ENCODE measurements at places on chromosomes 1 and 21. TPM values are rescaled to one million over a fixed set of nuclear protein-coding genes. Genes with fewer than 3 reads are reported as not detected.

Gene OR6F1
- not detected for total RNA-seq

DNA sequence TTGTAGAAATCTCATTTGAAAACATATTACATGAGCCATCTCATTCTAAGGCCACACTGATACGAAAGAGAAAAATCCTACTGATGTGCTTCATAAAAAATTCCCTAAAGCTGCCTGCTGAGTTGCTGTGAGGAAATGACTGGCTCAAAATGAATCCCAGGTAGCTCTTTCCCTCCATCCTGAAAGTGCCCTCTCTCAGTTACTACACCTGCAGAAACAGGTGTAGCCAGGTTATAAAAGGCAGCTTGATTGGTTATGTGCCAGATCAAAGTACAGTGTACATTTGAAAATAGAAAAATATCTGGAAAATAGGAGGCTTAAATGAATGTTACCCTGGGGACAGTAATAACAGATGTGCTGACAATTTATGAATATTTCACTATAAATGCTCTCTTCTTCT, 833.4 kb upstream of the ADGRL4 start:
- no peak for DNase-seq

DNA sequence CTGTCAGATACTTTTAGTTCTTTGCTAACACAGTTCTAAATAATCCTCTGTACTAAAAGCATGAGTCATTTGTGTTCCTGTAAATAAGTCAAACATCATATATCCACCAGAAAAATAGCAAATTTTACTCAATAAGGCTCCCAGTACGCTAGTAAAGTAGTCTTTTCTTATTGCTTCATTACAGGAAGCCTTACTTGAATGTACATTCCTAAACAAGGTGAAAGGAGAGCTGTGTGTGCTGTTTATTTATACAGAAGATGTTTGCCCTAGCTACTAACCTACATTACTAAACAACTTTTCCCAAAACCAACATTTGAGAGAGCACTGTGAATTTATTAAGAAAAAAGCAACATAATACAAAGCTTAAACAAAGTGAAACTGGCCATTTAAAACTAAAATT, 52.0 kb downstream of the ZNHIT6 start:
- DNase-seq = no peak

DNA sequence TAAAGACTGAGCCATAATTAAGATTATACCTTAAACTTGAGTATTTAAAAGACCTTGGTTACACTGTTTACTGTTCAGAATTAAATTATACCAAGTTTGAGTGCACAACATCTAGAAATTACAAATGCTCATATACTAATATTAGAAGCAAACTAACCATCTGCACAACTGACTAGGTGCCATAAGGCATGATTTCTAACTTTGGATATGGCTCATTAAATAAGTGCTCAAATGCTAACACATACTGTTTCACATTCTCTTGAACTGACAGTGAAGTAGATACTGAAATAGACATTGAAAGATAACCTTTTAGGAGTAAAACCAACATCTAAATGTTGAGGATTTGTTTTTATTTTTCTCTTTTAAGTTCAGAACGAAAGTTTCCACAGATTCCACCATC, 74.1 kb downstream of the PRKAA2 start:
- DNase-seq = no peak

DNA sequence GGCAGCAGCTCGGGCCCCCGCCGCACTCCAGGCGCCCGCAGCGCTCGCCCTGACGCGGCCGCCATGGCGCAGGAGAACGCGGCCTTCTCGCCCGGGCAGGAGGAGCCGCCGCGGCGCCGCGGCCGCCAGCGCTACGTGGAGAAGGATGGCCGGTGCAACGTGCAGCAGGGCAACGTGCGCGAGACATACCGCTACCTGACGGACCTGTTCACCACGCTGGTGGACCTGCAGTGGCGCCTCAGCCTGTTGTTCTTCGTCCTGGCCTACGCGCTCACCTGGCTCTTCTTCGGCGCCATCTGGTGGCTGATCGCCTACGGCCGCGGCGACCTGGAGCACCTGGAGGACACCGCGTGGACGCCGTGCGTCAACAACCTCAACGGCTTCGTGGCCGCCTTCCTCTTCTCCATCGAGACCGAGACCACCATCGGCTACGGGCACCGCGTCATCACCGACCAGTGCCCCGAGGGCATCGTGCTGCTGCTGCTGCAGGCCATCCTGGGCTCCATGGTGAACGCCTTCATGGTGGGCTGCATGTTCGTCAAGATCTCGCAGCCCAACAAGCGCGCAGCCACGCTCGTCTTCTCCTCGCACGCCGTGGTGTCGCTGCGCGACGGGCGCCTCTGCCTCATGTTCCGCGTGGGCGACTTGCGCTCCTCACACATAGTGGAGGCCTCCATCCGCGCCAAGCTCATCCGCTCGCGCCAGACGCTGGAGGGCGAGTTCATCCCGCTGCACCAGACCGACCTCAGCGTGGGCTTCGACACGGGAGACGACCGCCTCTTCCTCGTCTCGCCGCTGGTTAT, 2.8 kb downstream of the KCNJ9 start:
- peak; percentile 87 for DNase-seq

- DNase-seq = no peak
Observed at GRCh38 chr1:163038928-163039706, 30.0 kb upstream of the RGS4 start.

DNA sequence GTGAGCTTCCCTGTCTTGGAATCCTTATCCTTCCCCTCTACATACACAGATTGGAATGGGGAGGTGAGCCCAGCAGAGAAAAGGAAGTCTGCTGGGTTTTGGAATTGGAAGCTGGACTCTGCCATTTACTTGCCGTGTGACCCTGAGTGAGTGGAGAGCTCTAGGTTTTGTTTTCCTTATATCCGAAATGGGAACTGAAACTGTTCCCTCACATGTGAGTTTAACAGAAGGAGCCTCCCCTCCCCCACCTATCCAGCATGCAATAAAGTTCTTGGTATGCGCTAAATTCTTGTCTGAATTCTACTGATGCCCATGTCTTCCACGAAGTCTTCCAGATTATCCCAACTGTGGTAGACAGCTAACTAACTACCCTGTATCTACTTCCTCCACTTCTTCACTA, 58.7 kb downstream of the NENF start:
- DNase-seq = no peak

DNA sequence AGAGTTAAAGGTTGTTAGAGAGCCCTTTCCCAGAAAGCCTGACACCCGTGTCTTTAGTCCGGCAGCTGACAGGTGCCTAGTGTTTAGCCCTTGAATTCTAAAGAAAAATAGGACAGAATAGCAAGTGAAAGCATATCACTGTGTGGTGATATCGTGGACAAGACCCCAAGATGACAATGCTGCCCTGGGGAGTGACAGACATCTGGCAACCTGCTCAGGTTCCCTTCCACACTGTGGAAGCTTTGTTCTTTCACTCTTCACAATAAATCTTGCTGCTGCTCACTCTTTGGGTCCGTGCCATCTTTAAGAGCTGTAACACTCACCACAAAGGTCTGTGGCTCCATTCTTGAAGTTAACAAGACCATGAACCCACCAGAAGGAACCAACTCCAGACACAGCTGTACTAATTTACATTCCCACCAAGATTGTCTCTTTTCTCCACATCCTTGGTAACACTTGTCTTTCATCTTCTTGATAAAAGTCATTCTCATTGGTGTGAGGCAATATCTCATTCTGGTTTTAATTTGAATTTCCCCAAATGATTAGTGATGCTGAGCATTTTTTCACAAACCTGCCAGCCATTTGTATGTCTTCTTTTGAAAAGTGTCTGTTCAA, 107.6 kb upstream of the SGIP1 start:
- DNase-seq = no peak

DNA sequence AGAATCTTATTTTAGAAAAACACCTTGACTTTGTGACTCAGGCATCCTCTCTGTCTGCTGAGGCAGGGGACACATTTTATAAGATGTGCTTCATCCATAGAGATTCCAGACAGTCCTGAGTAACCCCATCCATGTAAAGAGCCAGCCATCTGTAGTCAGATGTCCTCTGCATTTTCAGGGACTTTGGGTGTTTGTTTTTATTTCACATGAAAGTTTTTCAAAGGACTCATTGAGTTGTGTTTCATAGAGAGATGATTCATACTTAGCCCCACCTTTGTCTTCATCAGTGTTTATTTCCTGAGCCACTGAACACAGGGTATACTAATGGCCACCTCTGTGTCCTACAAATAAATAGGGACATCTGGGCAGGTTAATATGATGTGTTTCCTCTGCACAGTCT, 280.4 kb downstream of the CACNA1E start:
- DNase-seq = no peak
